ENCODE measurements at places on chromosomes 3 and 15.

- DNase-seq, result no peak
These were observed 4.3 kb downstream of the RHOV start for GRCh38 chr15:40869686-40870085.

DNA sequence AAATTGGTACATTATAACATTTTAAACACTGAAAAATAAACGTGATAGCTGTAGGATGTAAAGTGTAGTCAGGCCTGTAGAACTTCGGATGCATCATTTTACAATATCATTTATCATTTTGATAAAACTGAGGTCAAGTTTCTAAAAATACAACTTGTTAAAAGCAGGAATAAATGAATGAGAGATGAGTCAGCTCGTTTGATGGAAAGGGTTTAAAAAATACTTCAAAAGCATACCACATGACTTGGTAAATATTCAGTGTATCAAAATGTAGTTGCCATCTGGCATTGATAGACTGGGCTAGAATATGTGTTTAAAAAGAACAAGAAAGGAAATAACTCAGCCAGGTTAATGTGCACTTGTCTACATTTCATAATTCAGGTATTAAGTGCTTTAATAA is 357.0 kb downstream of the TIGIT start:
- DNase-seq, result no peak

GRCh38 chr3:88595026-88595425 is 445.3 kb downstream of the C3orf38 start:
- no peak for DNase-seq

DNA sequence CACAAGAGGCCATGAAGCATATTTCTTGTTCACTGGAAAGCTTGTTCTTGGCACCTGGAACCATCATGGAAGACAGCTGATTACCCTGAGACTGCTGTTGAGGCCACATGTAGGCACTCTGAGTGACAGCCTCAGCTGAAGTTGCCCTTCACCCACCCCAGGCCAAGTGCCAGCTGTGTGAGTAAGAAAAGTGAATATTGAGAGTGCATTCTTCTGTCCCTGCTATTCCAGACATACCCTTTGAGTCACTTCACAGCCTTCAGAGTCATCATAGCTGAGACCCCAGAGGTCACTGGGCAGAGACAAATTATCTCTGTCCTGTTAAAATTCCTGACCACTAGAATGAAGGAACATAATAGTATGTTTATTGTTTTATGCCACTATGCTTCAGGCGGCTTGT is 79.6 kb downstream of the NFKBIZ start:
- DNase-seq, result no peak

DNA sequence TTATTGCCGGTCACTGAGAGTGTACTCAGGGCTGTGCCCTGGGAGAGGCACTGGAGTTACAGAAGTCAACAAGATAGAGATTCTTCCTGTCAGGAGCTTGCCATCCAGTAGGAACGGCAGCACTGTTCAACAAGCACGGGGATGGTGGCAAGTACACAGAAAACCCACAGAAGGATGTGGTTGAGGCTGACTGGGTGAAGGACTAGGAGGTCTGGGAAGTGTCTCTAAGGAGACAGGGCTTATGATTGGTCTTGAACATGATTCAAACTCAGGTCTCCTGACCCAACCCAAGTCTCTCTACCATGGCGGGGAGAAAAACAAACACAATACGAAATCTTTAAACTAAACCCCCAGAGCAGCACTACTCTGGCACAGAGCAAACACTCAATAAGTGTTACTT is 37.6 kb downstream of the ERICH6 start:
- DNase-seq, result no peak

DNA sequence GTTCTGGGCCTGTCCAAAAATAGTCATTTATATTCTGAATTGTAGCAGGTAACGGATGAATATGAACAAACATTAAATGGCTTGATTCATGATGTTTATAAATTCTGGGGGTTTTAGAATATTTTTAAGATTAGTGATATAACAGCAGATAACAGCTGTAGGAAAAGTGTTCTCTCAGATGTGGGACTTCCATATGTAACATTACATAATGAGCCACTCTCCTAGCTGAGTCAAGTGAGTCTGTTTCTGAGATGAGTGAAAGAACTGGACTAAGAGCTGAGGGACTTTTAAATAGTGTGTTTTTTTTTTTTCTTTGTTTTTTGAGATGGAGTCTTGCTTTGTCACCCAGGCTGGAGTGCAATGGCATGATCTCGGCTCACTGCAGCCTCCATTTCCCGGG is 13.9 kb downstream of the YEATS2 start:
- DNase-seq, result no peak

DNA sequence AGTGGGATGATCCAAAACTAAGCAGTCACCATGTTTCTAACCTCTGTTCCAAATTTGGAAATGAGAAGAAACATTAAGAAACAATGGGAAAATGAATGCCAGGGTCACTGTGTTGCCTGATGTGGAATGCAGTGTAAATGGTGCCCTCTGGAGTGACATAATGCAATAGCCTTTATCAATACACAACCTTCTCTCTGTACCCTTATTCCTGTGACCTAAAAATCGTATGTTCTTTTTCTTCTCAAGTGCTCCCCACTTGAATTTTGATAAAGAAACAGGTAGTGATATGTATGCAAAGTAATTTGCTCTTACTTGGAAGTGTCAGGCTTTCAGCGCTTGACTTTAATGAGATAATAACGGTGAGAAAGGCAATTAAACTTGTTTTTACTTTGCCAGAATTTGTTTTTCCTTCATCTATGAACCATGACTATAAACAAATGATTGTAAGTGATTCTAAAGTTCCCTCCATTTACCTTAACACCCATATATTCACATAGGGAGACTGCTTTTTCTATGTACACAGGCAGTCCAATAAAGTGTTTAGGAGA is 145.8 kb upstream of the THRB start:
- peak; percentile 47 for DNase-seq

DNA sequence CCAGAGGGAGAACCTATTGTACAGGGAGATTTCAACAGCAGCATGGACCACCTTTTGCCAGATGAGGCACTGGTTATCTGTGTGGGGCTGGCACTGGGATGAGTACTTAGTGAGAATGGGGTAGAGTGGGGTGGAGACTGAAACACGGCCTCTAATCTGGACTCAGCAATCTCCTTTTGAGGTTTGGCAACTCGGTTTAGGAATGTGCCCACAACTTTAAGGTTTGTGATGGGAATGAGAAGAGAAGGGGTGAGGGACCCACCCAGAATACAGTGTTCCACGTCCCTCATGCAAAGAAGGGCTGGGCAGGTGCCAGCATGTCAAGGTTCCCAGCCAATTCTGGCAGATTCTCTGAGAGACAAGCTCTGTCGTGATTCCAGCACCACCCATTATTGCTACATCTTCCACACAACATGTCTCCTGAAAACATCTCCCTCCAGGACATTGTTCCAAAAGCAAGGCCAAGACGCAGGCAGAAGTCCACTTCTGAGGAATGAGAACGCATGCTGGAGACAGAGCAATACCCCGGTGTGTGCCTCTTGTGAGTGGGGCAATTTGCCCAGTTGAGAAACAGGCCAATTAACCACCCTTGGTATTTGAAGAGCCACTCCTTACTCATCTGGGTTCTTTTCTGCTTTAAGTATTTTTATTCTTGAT is 37.5 kb upstream of the CCR4 start:
- no peak for DNase-seq

- no peak for DNase-seq
These were observed 179.8 kb downstream of the ZPLD1 start for GRCh38 chr3:102614585-102614984.

DNA sequence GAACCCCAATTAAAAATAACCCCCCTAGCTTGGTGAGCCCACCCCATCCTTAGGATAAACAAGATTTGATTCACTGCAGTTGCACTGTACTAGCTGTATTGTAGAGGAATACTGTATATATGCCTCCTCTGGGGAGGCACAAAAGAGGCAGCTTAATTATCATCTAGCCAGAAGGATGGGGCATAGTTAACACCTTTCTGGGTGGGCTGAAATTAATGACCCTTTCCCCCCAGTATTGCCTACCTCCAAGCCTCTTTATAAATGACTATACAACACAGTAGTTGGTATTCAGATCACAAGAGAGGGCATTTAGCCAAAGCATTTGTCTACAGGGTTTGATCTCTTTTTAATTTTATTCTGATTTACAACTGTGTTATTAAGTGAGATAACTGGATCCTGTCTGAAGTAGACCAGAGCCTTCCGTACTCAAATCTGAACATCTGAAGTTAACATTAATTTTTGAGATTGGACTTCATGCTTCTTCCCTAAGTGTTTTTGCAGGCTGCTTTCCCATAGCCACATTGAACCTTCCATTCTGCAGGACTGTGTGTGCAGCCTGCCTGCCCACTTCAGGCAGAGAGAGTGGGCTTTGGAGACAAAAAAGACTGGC is 807.0 kb upstream of the ARRDC4 start:
- no peak for DNase-seq

DNA sequence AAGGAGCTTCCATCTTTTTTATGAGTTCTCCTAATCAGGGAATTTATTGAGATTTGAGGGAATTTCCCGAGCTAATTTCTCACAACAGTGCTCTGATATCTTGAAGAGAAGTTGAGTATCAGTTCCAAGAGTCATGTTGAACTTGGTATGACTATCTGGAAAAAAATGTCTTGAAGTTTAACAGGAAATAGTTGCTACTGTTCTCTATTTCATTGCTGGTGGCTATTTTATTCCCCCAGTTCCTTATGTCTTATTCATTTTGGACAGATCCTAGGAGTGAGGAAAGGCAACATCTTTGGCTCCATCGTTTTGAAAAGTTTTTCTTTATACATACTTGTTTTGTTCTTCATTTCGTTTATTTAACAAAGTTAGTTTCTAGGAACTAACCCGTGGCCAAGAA is 307.8 kb upstream of the AGTR1 start:
- DNase-seq, result no peak

- no peak for DNase-seq
These were observed 18.4 kb downstream of the KBTBD12 start for GRCh38 chr3:127933396-127933795.

DNA sequence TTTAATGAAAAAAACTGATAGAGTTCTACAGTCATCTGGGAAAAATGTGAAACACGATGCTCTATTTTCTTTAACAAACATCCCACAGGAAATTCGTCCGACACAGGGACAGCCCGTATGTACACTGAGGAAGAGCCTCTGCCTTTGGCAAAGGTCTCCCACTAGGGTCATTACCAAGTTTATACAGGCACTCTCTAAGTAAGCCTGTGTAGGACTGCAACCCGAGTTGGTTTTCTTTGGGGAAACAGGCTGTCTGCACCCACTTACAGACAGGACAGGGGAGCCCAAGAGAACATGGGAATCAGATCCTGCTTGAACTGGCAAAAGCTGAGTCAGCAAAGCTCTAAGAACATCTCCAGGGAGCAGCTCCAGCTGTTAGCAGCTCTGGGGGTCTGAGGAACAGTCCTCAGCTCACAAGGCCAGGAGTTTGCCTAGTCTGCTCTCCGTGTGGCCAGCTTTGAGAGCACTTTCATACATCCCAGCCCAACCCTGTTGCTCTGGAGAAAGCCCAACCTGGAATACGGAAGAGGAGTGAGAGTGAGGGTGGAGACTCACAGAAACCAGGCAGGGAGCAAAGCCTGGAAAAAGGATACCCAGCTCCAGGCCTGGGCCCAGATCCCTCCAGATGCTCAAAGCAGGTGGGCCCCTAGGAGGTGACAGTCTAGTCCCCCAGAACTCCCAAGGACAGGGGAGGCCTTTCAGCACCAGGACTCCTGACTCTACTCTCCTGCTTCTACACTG is 1.9 kb downstream of the TBC1D2B start:
- DNase-seq, result peak; percentile 64

DNA sequence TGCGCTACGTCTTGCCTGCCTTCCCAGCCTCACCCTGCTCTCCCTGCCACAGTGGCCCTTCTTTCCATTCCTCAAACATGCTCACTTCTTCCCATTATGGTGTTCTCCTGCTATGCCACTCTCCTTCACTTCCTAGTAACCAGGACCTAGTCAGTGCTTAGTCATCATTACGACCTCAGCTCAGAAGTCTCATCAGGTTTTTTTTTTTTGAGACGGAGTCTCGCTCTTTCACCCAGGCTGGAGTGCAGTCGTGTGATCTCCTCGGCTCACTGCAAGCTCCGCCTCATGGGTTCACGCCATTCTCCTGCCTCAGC is 149.5 kb downstream of the GREM1 start:
- peak; percentile 91 for DNase-seq

- no peak for DNase-seq
These were observed 157.4 kb upstream of the PFN2 start for GRCh38 chr3:150128126-150128525.

GRCh38 chr3:159458010-159458409 is 530.6 kb upstream of the IL12A start:
- DNase-seq, result no peak

DNA sequence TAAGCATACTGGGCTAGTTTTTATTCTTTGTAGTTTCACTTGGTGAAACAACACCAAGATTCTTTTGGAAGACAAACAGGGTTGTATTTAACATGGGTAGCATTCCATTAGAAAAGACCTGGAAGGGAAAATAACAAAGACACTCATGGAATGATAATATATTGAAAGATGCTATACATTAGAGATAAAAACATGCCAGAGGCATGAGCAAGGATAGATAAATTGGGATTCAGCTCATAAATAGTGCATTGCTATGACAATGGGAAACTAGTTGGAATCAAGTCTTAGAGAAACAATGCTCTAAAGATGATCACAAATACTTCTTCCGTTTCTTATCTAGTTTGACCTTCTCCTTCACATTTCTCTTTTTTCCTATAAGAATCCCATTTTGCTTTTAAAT is 677.4 kb downstream of the ZNF385D start:
- no peak for DNase-seq

- no peak for DNase-seq
These were observed 10.4 kb downstream of the ATP2B2 start for GRCh38 chr3:10495003-10495402.

DNA sequence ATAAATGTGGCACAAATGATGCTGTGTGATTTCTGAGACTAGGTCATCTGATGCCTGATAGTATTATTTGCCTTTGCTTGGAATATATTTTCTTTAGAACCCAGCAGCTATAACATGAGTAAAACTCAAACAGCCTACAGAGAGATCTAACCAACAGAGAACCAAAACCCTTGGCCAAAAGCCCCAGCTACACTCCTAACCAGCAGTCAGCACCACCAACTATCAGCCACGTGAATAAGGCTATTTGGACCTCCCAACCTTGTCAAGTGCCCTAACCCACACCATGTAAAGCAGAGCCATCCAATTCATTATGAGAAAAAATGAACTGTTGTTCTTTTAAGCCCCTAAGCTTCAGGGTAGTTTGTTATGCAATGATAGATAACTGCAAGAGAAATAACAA is 114.6 kb upstream of the MELTF start:
- DNase-seq, result no peak

DNA sequence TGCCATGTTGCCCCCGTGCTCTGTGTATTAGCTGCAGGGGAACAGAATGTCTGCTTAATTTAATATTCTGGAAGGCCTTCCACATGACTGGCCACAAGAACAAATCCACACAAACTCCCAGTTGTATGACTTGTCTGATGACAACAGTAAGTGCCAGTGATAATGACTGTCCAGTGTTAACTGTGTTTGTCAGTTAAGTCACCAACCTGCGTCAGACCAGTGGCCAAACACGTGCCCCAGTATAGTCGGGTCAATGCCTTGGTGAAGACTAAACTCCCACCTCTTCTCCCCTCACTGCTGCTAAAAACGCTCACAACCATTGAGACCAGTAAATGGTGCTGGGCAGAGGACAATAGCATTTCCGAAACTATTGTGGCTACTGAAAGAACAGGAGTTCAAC is 9.8 kb upstream of the ATP13A5 start:
- no peak for DNase-seq

GRCh38 chr3:36903119-36903882 is 41.6 kb downstream of the TRANK1 start:
- DNase-seq, result no peak

GRCh38 chr3:144801890-144802289 is 830.3 kb downstream of the DIPK2A start:
- no peak for DNase-seq

Measured in suppressor macrophage (primary cell).